Gastroesophageal sphincter (tissue), 4 donors: ENCODE measurements at places on chromosomes 3 and 15.

DNA sequence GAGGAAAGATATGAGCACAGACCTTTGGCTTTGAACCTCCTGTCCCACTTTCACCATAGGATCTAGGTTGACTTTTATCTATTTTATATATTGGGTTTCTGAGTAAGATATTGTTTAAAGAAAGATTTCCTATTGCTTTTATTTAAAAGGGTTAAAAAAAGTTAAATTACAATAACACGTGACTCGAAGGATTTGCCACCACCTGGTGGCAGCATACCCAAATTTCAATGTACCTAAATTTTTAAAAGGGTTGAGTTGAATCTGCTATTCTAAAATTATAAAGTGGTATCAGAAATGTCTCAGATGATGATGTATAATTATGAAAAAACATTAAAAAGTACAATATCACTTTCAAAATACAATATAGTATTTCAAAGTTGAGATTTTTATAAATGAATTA lies 368.4 kb downstream of the MECOM start:
- no peak for ATAC-seq

DNA sequence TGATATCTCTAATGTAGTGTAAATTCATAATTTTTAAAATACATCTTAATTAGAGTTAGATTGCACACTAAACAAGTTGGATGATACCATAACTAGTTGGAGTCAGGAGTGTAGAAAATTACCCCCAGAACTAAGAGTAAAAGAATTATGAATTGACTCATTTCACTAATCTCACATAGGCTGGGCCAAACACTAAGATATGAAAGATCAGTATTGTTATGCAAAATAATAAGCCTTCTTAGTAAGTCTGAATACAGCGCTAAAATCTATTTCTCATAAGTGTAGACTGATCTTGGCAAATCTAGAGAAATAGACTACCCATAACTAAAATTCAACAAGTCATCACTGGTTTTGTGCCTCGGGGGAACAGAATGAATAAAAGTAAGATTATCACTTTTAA lies 979.0 kb downstream of the ROBO1 start:
- ATAC-seq: no peak

DNA sequence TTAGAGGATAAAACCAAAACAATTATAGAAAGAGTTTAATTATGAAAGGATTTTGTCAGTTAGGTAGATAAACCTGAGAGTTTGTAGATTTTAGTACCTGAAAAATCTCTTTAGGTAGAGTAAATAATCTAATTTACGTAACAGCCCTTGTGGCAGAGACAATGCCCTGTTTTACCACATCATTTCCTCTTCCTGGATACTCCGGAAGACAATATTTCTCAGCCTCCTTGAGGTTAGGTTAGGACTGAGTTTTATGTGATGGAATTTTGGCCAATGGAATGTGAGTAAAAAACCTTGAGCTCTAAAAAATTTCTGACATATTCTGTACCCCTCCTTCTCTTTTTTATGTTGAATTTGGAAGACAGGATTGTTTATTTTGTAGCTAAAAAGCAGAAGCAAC lies 50.7 kb upstream of the TPRG1 start:
- ATAC-seq: no peak

DNA sequence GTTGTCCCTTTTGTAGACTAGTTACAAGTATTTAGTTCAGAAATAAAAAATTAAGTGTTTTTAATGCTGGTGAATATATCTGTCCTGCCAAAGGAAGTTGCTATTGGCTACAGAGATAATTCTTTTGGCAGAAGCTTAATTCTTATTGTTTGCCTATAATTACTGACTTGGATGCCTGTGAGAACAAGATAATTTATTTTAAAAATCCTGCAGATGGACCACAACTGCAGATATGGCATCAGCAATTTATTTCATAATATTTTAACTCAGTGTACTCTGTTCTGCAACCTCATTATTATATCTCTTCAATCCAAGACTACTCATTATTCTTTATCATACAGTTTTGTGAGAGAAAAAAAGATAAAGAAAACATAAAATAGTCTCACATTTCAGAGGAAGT lies 789.8 kb downstream of the NAALADL2 start:
- ATAC-seq: no peak

DNA sequence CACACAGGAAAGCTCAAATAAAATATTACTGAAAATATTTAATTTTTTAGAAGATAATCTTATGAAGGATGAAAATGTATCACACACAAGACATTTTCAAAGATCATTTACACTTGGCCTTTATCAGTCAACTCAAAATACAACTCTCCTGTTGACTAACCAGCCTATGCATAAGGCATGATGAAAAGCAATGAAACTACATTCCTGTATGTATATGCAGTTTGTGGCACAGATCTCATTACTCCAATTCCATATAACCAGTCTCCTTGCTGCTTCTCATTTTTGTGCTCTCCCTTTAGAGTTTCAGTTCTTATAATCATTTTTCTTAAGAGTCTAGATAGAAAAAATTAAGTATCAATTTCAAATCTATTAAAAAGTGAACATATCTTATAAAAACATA lies 25.8 kb downstream of the AQR start:
- ATAC-seq: no peak

DNA sequence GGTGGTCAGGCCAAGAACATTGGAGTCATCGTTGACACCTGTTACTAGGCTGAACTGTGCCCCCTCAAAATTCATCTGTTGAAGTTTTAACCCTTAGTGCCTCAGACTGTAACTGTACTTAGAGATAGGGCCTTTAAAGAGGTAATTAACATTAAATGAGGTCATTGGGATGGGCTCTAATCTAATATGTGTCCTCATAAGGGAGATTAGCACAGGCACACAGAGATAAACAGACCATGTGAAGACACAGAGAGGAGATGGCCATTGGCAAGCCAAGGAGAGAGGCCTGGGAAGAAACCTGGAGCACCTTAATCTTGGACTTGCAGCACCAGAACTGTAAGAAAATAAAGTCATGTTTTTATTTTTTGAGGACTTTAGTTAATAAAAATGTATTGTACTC lies 59.6 kb downstream of the PLCL2 start:
- ATAC-seq: no peak
